Muscle of leg (tissue), 16 donors: ENCODE measurements at places on chromosomes 11 and 22.

DNA sequence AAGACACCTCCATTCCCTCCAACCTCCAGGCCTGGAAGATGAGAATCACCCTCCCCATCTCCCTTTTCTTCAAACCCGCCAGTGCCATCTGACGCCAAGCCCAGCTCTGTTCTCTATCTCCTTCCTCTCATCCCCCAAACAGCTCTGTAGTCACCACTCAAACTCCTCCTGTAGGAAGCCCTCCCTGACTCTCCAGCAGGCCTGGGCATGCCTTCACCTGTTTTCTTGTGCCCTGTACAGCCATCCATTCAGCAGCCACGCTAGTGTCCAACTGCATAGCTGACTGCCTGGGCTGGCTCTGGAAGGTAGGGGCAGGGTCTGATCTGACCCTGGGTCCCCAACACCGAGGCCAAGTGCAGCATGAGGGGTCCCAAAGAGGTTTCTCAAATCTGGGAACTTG, 25.0 kb downstream of the GDPD5 start:
- DNase-seq: no peak

DNA sequence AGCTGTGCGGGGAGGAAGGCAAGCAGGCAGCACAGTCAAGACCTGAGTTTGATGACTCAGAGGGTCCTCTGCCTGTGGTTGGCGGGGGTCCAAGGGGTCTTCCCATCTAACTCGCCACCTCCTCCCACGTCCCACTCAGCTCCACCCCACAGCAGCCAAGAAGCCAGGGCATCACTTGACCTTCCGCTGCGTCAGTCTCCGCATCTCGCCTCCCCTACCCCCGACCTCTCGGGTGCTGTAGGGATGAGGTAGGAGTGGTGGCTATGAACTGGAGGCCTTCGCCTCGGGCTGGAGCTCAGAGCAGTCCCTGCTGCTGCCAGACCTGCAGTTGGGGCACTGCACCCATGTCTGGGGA, 90.6 kb downstream of the CDKN1C start:
- DNase-seq: no peak

DNA sequence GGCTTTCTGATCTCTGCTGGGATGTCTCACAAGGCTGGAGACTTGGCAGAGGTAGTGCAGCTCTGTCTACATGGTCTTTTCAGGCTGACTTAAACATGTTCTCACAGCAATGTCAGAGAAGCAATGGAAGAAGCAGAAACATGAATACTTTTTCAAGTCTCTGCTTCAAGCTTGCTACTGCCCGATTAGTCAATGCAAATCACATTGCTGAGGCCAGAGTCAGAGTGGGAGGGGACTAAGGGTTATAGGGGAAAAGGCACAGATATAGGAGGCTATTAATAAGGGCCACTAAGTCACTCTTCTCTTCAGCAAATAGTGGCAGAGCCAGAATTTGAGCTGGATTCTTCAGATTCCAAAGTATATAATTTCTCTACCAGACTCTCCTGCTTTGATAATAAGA, 390.5 kb downstream of the TMEM135 start:
- DNase-seq: no peak

DNA sequence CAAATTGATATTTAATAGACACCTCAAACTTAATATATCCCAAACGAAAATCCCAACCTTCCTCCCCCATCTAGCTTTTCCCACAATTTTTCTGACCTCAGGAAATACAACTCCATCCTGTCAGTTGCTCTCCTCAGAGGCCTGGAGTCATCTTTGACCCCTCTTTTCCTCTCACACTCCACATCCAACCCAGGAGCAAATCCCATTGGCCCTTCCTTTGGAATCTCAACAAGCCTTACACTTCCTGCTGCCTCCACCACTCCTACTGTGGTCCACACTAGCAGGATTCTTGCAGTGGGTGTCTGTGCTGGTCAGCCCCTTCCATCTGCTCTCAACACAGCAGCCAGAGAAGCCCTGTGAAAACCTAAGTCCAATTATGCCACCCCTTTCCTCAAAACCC, 39.3 kb upstream of the RFPL3 start:
- no peak for DNase-seq

GRCh38 chr11:35619855-35620640, 1.8 kb downstream of the FJX1 start:
- DNase-seq: peak; percentile 83

- DNase-seq: no peak
These were observed 95.2 kb upstream of the BID start for GRCh38 chr22:17869285-17870096.

DNA sequence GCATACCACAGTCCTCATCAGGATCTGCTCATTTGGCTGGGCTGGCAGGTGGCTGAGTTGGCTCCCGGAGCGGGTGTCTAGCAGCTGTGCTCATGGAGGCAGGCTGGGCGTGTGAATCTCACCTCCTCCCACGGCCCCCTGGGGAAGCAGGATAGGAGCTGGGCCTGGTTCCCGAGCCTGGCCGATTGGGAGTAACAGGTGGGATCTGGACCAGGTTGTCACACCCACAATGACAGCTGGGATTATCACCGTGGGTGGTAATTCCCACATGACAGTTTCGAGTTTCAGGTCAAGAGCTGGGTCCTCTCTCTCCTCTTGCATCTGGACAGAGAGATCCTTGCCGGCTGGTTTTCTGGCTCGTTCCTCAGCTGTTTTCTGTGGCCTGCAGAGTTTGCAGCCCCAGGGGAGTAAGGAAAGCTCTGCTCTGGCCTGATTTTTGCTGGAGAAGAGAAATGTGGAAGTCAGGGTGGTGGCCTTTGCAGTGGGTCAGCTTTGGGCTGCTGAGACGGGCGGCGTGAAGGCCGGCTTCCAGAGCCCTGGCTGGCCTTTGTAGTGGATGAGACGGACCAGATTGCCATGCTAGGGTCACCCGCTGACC, 57.0 kb downstream of the BCR start:
- DNase-seq: peak; percentile 96

DNA sequence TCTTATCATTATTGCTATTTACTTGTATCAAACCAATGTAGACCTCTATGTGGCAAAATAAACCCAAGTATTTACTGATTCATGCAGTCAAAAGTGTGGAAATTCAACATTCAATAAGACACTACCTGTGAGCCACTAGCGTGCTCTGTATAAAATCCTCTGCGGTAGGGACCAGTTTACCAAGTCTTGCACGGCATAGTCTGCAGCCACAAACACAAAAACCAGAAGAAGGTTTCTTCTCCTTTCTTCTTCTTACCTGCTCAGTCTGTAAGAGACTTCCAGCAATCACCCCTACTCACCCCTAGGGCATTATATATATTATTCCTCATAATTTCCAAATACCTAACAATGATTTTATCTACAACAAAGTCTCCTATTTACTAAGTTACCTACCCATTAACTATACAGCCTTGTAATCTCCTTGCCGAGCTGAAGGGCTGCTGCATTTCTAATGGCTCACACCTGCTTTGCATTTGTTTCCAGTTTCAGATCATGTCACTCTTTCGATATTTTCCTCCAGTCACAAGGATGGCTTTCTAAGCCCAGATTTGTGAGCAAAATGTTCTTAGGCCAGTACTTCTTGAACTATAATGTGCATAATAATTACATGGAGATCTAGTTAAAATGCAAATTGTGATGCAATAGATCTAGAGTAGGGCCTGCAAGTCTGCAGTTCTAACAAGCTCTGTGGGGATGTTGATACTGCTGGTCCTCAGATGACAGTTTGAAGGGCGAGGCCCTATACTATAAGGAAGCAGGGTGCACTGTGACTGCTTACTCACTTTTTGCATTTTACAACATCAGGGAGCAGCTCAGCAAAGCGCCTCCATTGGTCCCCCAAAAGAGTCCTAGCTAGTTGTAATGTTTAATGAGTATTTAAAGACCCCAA, 191.9 kb upstream of the DDI1 start:
- DNase-seq: no peak

GRCh38 chr11:19853920-19854319, 141.3 kb downstream of the NAV2 start:
- DNase-seq: no peak

GRCh38 chr11:93512949-93513667, 30.1 kb downstream of the SMCO4 start:
- DNase-seq: no peak

DNA sequence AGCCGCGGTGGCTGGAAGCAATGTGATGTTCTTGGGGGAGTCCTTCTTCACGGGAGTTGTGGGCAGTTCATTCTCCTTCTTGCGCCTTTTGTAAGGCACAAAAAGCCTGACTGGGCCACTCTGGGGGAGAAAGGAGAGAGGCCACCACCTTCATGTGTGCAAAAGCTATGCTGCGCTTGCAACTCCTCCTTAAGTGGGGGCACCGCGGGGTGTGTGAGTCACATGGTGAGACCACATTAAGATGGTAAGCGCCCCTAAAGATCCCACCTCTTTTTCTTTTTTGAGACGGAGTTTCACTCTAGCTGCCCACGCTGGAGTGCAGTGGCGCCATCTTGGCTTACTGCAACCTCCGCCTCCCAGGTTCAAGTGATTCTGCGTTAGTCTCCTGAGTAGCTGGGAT, 14.1 kb downstream of the DEAF1 start:
- DNase-seq: no peak

- peak; percentile 40 for DNase-seq
These were observed 217.4 kb downstream of the SBF2 start for GRCh38 chr11:10076458-10077141.

- no peak for DNase-seq
These were observed at the start of gene TBX10 for GRCh38 chr11:67639438-67639859. TSS of gene TBX10 (minus strand) at chr11:67639763. CDS start at chr11:67639472, 291 bp downstream.

GRCh38 chr11:73394416-73395296, 18.5 kb downstream of the RELT start:
- no peak for DNase-seq

DNA sequence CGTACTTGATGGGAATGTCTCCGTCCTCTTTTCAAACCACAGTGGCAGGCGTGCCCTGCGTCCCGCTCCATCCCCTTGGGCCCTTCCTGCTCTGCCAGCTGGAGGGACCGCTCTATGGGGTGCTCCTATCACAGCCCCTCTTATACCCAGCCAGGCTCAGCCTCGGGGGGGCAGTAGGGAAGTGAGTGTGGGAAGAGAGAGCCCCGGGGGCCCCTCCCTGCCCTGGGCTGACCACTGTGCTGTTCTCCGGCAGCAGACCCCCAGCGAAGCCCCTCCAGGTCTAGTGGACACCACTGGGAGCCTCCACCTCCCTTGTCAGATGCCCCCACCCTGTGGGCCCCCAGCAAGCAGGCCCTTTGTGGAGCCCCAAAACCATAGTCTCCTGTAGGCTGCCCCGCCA, 572.5 kb downstream of the BRD1 start:
- no peak for DNase-seq

GRCh38 chr11:119754199-119754598, 25.2 kb upstream of the NECTIN1 start:
- DNase-seq: no peak

DNA sequence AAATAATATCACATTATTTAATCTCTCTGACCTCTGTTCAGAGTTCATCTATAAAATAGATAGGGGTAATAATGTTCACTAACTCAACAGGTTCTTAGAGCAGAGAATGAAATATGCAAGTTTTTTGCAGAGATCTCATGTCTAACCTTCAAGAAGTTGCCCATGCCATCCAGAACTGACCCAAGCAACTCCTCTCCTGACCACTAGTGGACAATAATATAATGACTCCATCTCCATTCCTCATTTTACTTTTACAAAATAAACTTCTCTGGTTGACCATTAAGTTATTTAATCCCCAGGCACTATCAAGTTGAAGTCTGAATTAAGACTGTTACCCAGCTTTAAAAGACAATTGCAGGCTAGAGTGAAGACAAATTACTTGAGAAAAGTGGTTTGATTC, 382.6 kb downstream of the KCNA4 start:
- no peak for DNase-seq

DNA sequence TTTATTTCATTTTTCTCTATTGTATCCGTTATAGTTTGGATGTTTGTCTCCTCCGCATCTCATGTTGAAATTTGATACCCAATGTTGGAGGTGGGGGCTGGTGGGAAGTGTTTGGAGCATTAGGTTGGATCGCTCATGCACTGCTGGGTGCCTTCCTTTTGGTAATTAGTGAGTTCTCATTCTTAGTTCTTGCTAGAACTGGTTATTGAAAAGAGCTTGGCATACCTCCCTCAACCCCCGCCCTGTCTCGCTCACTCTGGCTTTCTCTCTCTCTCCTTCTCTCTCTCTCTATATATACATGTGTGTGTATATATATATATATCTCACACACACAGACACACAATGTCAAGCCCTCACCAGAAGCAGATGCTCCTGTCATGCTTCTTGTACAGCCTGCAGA, 978.7 kb downstream of the DLG2 start:
- DNase-seq: no peak

- no peak for DNase-seq
These were observed 37.8 kb downstream of the STIM1 start for GRCh38 chr11:3893311-3893710.

GRCh38 chr22:49779853-49780697, 47.6 kb downstream of the BRD1 start:
- peak; percentile 51 for DNase-seq

DNA sequence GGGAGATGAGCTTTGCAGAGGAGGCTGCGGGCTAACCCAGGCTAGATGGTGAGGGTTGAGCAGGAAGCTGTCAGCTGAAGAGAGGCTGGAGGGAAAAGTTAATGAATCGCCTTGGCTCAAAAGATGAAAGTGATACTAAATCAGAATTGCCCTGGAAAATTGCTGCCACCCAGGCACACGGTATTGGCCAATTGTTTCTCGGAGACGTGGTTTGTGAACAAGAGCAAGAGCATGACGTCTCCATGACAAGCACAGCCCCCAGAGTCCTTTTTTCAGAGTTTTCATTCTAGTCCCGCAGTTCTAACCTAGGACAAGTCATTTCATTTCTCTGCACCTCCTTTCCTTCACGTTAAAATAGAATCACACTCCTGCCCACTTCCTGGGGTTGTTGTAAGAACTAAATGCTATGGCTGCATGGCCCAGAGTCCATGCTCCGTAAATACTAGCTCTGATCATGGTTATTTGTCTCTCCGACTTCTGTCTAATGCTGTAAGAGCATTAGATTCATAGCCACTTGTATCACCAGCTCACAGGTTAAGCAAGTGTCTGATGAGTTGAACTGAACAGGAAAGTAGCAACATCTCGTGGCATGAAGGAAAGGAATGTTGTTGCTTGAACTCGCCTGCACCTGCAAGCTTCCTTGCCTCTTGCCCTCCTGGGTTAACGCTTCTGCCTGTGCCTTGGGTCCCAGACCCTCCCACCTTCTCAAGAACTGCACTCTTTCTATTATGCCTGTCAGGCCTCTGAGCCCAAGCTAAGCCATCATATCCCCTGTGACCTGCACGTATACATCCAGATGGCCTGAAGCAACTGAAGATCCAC, 33.8 kb upstream of the NUP50 start:
- DNase-seq: peak; percentile 11

- DNase-seq: no peak
These were observed 2.5 kb downstream of the TMEM184B start for GRCh38 chr22:38270091-38270992.

DNA sequence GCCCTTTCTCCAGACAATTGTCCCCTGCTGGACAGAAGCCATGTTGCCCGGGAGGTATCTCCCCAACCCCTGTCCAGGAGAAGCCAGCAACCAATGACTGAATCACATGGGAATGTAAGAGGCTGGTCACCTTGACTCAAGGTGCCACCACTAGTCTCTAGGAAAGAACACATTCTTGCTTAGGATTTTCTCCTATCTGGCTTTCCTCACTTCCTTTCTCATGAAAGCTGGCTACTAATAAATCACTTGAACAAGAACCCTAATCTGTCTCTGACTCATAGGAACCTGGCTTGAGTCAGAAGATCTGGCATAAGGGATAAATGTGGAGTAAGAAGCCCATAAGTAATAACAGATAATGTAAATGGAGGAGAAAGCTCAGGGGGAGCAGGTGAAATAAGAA, 101.4 kb upstream of the C11orf87 start:
- DNase-seq: no peak

- no peak for DNase-seq
These were observed 75.6 kb downstream of the TSPAN18 start for GRCh38 chr11:44802347-44802746.
